ENCODE measurements at places on chromosomes 7 and 10.

DNA sequence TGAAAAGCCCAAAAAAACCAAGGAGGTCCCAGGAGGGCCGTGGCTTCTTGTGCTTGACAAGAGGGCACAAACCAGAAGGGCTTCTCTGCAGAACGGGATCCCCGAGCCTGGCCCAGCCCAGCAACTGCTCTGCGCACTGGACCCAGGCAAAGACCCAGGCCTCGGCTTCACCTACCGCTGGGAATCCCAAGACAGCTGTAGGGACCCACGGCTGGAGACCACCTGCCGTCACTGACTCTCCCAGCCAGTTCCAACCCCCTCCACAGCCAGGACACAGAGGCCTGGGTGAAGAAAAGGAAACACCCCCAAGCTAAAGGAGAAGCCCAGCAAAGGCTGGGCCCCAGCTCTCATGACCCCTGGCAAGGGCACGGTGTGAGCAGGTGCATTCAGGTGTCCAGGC, 24.3 kb downstream of the PDGFA start:
- no peak for DNase-seq

DNA sequence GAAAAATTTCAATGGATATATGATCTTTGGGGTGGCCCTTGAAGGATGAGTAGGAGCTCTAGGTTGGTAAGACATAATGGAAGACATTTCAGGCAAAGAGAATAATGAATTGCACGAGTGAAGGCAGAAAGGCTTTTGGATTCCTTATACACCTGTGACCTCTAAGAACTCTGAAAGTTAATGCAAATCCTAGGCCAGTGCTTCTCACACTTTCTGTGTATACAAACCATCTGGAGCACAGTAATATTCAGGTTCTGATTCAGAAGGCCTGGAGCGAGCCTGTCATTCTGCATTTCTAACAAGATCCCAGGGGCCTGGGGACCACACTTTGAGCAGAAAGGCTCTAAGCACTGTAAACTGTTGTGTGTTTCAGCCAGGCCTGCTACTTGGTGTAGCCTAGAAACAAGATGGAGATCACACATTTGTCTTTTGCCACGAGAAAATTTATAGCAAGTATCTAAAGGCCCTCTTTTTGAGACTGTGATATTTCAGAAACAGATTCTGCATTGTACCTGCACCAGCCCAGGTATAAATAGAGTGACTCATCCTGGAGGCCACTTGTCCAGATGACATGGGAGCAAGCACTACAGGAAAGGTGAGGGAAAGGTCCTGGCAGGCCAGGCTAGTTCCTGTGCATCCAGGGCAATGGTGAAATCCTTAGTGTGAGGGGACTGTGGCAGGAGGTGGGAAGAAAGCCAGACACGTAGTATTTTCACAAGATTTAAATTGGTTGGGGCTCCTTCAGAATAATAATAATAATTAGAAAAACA, 24.4 kb downstream of the MRPS33 start:
- no peak for DNase-seq

DNA sequence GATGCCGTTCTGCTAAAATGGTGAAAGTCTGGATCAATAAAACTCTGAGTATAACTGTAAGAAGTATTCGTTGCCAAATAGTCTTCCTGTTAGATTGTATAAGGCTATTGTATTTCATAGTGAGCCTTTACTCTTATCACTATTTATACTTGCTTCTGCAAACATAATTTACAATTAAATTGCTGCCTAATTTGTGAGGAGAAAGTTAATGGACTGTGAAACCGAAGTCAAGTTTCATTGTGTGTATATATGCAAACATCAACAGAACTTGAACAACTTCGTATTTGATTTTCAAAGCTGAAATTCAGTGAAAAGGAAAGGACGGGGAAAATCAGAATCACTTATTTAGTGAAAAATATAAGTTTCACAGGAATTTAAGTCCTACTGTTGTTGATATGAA, 135.9 kb upstream of the CCDC6 start:
- DNase-seq = no peak

DNA sequence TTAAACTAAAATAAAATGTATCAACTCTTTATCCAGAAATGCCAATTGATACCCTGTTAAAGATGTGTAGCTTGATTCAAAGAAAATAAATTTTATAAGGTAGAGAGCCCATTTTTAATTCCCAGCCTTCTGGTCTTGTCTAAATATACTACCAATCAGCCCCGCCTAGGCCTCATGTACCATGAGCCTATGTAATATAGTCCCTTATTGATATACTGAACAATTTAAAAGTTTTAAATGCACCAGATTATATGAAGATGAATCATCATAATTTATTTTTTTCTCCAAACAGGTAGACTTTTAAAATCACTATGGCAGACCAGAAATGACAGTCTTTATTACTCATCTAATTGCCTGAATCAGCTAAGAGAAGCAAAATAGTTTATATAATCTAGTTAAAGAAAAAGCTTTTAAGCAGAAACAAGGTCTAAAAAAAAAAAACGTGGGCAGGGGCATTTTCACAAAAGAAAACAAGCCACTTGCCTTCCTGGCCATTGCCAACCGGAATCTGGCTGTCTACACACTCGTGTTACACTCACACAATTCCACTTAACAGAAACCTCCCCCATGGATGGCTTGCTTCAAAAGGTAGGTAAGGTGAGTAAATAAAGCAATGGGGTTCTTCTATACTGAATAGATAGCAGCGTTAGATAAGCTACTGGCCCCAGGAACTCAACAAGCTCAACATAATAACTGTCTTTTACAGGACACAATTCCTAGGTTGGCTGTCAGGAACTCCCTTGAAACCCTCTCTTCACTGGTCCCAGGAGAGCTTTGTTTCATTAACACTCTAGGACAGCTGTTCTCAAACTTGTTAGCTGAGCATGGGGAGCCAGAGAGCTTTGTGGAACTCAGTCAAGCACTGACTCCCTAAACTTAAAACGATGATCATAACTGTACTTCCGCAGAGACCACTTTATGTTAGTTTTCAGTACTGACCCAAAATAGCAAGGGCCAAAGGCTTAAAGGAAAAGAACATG, 37.2 kb downstream of the RAPGEF5 start:
- no peak for DNase-seq

DNA sequence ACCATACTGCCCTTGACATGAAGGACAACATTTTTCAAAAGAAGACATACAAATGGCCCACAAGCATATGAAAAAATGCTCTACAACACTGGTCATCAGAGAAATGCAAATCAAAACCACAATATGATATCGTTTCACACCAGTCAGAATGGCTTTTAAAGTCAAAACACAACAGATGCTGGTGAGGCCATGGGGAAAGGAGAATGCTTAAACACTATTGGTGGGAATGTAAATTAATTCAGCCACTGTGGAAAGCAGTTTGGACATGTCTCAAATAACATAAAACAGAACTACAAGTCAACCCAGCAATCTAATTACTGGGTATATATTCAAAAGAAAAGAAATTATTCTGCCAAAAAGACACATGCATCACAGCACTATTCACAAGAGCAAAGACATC, 4.2 kb upstream of the NT5C3A start:
- no peak for DNase-seq

GRCh38 chr7:142960955-142961512, 1.1 kb downstream of the KEL start:
- DNase-seq = no peak

GRCh38 chr10:71767420-71768035, 5.8 kb downstream of the VSIR start:
- no peak for DNase-seq

DNA sequence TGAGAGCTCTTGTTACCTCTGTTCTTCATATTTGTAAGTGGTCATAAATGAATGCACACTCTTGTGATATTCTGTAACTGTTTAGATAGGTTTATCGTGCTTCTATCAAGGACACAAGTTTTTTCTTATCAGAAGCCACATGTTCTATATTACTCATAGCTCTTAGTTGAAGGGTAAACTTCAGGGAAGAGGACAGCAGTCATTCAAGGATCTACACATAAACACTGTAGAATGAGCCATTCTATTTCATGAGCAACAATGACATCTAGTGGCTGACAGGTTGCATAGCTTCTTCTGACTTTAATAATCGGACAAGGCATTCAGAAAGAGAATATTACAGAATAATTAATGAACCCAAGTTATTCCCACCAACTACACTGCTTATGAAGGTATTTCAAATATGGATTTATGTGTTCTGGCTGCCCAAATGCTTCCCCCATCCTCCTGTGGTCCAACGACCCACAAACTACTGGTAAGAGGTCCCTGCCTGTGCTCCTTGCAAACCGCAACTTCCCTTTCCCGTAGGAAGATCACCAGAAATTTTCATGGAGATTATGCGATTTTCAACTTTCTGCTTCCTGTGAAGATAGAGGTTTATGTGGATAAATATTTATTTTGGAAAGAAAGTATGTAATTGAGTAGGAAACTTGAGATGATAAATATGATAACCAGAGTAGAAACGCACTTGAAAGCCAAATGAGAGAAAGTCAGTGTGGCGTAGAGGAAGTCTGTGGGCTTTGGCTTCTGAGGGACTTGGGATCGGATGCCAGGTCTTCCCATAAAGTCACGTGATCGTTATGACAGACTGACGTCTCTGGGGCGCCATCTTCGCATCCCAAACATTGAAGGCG, 16.8 kb upstream of the ABCB5 start:
- DNase-seq = no peak

- DNase-seq = no peak
These were observed 167.2 kb upstream of the AKR1E2 start for GRCh38 chr10:4658777-4659176.

GRCh38 chr10:30455816-30456215, 21.8 kb downstream of the MAP3K8 start:
- no peak for DNase-seq

DNA sequence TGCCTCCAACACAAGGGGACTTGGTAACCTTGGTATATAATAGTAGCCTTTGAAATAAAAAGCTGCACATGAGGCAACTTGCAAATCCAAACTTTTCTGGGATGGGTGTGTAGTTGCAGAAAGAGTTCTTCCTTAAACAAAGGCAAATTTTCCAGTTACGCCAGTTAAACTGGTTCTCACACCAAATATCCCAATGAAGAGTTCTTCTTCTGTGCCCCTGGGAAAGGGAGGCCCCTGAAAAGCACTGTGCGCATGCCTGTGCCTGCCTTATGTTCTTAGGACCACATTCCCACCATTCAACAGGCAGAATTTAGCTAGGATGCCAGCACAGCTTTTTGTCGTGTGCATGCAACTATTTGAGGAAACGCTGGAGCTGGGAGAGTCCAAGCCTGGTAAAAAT, 164.8 kb upstream of the SLC25A13 start:
- no peak for DNase-seq

GRCh38 chr10:50394832-50395231, 143.5 kb upstream of the ASAH2 start:
- DNase-seq = no peak

GRCh38 chr10:42952931-42953683, 123.8 kb upstream of the RET start:
- DNase-seq = no peak

DNA sequence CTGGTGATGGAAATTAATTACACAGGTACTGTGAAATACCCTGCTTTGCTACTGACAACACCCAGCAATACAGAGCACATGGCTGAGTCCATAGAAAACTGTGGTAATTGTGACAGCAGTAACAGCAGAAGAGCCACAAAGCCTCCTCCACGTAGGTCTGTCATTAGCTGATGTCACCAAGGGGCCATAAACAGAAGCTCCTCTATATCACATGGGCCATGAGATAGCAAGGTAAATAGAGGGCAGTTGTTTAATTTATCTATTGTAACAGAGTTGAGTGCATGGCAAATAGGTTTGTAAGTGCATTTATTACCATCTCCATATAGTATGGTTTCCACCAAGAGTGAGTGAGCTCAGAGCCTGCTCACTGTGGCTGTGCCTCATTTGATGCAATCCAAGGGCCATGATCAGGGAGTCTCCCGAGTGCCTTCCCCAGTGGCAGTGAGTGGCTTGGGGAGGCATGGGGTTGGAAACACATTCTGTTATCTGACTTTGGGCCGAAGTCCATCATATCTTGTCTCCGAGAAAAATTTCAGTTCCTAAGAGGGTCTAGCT, 281.2 kb downstream of the SKAP2 start:
- no peak for DNase-seq

DNA sequence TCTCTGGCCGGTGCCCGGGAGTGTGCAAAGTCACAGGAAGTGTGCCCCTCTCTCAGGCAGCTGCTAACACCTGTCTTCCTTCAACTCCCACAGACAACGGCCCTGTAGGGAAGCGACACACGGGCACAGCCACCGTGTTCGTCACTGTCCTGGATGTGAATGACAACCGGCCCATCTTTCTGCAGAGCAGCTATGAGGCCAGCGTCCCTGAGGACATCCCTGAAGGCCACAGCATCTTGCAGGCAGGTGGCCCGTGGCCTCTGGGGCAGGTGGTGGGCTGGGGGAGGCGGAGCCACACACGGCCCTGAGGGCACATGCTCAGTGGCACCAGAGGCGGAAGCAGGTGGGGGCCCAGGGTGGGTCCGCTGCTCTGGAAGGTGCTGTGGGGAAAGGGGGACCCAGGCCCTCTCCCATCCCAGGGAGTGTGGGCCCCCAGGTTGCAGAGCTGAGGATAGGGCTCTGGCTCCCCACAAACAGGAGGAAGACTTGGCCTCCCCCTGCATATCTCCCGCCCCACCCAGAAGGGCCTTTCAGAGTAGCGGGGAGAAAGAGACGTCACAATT, 6.9 kb downstream of the C10orf105 start:
- DNase-seq = no peak

DNA sequence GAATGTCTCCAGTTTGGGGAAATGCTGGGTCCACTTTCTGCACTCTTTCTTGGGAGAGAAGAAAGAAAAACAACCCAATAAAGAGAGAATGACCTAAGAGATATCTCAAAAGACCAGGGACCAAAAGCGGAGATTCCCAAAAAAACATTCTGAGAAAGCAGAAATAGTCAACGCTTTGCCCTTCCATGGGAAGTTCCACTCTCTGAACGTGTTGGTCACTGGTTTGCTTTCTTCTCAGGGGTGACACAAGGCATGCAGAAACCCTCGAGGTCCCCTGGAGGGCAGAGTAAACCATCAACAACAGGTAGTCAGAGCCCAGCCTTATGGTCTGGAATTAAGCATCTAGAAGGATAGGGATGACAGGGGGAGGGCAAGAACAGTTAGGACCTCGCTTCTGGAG, 26.2 kb upstream of the AOAH start:
- DNase-seq = no peak

- no peak for DNase-seq
These were observed 3.5 kb upstream of the GSTK1 start for GRCh38 chr7:143259765-143260164.

DNA sequence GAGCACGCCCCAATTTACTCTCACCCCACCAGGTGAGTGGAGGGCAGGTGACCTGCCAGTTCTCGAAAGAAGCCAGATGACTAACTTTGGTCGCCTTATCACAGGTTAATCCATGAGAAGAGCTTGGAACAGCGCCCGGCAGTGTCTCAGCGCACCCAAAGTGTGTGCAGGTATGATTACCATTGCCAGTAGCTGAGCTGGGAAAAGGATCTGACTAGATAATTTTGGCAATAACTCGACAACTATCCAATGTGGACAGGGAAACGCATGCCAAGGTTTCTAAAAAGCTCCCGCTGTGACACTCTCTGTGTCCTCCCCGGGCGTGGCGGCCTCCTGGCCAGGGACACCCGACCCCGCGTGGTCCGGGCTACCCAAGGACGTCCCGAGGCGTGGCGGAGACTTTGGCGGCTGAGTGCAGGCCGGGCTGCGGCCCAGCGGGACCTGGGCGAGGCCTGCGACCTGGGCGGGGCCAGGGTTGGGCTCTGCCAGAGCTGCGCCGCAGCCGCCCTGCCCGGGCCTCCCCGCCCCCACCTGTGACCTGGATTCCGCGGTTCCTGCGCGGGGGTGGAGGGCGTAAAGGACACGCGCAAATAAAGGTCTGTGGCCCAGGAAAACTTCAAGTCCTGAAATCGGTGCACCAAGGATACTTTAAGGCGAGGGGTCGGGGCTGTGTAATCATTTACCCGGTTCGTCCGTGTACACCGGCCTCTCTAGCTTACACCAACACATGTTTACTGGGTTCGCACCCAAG, 13.7 kb upstream of the WAPL start:
- no peak for DNase-seq

All from stimulated activated CD8-positive, alpha-beta memory T cell treated with anti-CD3 and anti-CD28 coated beads, Interleukin-2, amount 100 ng/mL, for 48 hours (primary cell).